ENCODE measurements at places on chromosomes 7 and 10.
A peak's percentile ranks its signal among the peaks of the same experiment; 100 is the strongest.

DNA sequence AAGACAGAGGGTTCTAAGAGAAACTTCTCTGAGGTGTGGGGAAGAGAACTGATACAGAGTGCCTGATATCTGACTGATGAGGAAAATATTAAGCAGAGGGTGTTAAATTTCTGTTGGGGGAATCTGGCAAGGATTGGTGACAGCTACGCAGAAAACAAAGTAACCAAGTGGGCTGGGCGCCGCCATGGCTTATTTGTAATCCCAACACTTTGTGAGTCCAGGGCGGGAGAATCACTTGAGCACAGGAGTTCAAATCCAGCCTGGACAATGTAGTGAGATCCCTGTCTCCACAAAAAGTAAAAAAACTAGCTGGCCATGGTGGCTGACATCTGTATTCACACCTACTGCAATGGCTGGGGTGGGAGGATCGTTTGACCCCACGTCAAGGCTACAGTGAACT lies 2.1 kb upstream of the C7orf25 start:
- DNase-seq, result no peak

DNA sequence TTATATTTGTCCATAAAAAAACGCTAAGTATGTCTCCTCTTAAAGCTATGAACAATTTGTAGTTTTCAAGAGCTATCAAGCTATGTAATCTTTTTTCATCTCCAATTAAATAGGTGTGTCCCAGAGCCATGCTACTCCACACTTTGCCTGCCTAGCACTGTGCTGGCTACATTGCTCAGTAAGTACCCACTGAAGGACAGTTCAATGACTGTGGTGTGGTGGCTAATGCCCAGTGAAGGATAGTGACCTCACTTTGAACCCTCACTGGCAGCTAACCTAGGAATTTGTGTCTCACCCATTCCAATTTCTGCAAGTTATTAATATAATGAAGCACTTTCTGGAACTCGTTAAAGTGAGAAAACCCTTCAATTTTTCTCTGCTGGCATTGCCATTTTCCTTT lies 14.4 kb upstream of the TRUB1 start:
- no peak for DNase-seq

DNA sequence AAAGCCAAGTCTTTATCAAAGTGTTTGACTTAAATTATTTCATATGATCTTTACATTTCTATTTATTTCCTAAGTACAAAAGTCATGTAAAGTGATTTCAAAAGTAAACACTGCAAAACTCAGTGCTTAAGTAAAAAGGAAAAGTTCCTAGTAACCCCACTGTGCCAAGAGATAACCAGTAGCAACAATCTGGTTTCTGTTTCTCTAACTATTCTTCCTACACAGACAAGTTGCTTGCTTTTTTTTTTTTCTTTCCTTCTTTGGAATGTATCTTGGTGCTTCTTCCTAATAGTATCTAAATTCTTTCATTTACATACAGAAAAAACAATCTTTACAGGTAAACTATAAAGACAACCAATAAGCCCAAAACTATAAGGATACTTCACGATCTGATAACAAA lies 3.1 kb downstream of the JCAD start:
- DNase-seq, result no peak

GRCh38 chr10:97534746-97535367 lies 36.1 kb downstream of the UBTD1 start:
- DNase-seq, result no peak

GRCh38 chr7:39509912-39510311 lies 56.3 kb upstream of the YAE1 start:
- DNase-seq, result no peak

DNA sequence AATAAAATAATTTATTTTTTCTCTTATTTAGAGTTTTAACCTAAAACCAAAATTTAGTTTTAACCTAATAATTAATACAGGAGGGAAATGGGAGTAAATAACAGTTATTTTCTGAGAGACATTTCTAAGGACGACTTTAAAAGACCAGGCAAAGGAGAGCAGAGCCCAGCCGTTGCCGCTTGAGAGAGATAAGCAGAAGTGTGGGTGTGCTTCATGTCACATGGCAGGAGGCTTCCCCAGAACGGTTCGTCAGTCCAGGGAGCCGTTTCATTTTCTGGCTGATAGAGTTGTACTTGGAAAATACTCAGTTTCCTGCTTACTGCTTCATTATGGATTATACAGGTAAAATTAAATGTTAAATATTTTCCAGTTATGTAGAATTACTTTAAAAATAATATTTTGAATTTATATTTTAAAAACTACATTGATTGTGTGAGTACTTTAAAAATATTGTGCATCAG lies 61.4 kb downstream of the ST7 start:
- DNase-seq, result peak; percentile 50

DNA sequence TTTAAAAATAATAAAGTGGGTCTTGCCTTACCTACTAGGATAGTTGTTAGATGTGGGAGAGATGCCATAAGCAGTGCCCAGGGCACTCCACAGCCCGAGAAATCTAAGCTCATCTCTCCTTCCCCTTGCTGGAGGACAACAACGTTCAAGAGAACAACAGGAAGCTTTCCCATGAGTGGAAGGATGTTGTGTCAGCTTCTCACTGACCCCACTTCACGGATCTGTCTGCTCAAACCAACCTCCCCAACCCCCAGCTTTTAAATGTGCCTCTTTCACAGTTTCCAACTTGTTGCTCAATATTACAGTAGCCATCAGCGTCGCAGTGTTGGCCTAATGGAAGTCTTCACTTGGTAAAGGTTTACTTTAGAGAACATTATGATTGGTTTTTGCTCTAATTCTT lies 72.1 kb downstream of the PTPRE start:
- DNase-seq, result no peak

DNA sequence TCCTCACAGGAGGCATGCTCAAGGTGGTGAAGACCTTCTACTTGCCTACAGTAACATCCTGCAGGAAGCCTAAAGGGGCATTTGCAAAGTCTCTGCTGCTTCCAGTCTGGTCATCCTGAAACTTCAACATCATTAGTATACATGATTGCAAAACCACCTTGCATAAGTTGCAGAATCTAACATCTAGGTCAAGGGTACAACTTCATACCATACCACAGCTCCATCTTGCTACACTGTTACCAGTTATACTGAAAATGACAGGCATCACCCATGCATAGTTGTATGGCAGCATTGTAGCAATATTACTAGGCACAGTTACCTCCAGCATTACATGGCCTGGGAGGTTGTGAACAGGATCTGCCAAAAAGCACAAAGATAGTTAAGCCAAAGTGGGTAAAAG lies 13.7 kb upstream of the MACROH2A2 start:
- DNase-seq, result no peak

DNA sequence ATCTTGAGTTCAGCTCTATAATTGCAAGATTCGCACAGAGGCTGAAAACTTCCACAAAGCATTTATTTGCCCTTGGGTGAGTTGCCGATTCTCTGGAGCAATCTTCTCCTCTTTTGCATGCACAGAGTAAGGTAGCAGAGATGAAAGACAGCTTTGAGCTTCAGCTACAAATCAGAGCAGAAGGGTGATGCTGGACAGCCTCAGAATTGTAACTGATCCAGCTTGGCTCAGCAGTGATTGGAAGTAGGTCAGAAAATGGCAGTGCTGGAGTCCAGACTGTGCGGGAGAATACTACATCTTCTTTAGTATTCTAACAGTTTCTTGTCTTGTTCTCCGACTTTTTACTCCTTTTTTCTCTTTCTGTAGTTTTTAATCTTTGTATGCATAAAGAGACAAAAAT lies 55.4 kb upstream of the CDC14C start:
- peak; percentile 31 for DNase-seq

GRCh38 chr7:23369695-23370404 lies 70.7 kb downstream of the MALSU1 start:
- no peak for DNase-seq

Data from NCI-H446 treated with DMSO at 0.1 percent for 48 hours (cell line).